ENCODE measurements at places on chromosomes 12 and 14. TPM values are rescaled to one million over a fixed set of nuclear protein-coding genes. Genes with fewer than 3 reads are reported as not detected.

The DAZAP2 gene
- 87.7 TPM for total RNA-seq

The CHST11 gene
- 4.6 TPM for total RNA-seq

The TAS2R50 gene
- total RNA-seq, result 3.3 TPM

The SERPINA5 gene
- 101 TPM for total RNA-seq

The COX8C gene
- total RNA-seq, result not detected

The CCDC38 gene
- total RNA-seq, result not detected

The PRR4 gene
- total RNA-seq, result not detected

The KRT77 gene
- total RNA-seq, result not detected

The AKAP3 gene
- total RNA-seq, result 3.4 TPM

The RNASE7 gene
- total RNA-seq, result 1.0 TPM

The VRTN gene
- total RNA-seq, result not detected

The OR11H12 gene
- not detected for total RNA-seq

The KITLG gene
- 4.9 TPM for total RNA-seq

The CCDC197 gene
- total RNA-seq, result not detected

The ETV6 gene
- total RNA-seq, result 17.9 TPM

- peaks cover 24% of the 10 kb centered on the region for H3K27me3 ChIP-seq
- no peaks in the 10 kb centered on the region for H3K36me3 ChIP-seq
- no peak overlapping the region for H3K4me3 ChIP-seq
- no peak overlapping the region for H3K27ac ChIP-seq
These were observed 70.9 kb downstream of the ASCL4 start for GRCh38 chr12:107845226-107845979.

- H3K36me3 ChIP-seq, result peaks cover 9% of the 10 kb centered on the region
- no peaks in the 10 kb centered on the region for H3K27me3 ChIP-seq
- peaks cover 21% of the 10 kb centered on the region for H3K4me1 ChIP-seq
- H3K4me3 ChIP-seq, result no peak overlapping the region
- H3K27ac ChIP-seq, result no peak overlapping the region
These were observed 19.8 kb downstream of the XRCC3 start for GRCh38 chr14:103695296-103696069.

- peaks cover 73% of the 10 kb centered on the region for H3K4me1 ChIP-seq
- H3K27me3 ChIP-seq, result no peaks in the 10 kb centered on the region
- no peak for DNase-seq
- H3K36me3 ChIP-seq, result no peaks in the 10 kb centered on the region
These were observed 3.2 kb downstream of the PLBD1 start for GRCh38 chr12:14564336-14564959.

DNA sequence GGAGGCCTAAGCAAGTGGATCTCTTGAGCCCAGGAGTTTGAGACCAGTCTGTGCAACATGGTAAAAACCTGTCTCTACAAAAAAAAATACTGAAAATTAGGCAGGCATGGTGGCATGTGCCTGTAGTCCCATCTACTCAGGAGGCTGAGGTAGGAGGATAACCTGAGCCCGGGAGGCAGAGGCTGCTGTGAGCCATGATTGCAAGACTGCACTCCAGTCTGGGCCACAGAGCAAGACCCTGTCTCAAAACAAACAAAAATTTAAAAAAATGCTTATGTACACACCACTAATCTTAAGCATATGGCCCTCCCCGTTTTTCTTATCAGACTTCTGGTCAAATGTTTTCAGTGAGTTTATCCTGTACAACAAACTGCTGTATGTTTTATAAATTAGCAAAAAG lies 1.7 kb upstream of the GNPNAT1 start:
- no peaks in the 10 kb centered on the region for H3K27me3 ChIP-seq
- H3K4me3 ChIP-seq, result no peak overlapping the region
- no peak for DNase-seq
- H3K27ac ChIP-seq, result peak overlapping the region; percentile 39
- peaks cover 28% of the 10 kb centered on the region for H3K4me1 ChIP-seq

GRCh38 chr14:100530270-100531072 lies 56.7 kb downstream of the BEGAIN start:
- H3K27ac ChIP-seq, result no peak overlapping the region
- no peaks in the 10 kb centered on the region for H3K27me3 ChIP-seq
- H3K4me3 ChIP-seq, result no peak overlapping the region

DNA sequence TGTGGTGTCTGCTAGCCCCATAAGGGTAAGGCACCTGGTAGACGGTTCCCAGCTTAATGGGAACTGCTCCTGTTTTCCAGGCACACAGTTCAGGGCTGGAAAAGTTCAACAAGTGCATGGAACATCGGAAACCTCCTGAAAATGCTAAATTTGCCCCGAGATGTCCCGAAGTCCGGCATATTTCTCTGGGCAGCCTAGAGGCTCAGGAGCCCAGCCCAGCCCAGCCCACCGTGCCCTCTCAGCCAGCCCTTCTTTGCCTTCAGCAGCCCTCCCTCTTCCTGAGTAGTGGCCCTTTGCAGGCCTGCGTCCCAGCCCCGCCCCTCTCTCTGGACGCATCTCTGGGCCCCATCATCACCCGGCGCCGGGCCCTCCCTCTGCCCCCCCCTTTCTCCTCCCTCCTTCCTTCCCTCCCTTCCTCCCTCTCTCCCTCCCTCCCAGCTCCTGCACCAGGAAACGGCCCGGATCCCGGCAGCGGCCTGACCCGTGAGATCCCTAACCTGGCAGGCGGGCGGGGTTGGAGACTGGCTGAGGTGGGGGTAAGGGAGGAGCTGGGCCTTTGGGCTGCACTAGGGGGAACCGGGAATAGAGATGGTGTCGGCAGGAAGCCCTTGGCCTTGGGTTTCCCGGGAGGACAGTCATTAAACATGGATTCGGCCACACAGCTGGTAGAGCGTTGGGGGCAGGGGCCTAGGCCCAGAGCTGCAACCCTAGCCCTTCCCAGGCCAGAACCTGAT lies at the start of gene BCL2L2:
BCL2L2 (plus strand) TSS at position 422 of the 734 bp plus-strand sequence. CDS start 935 bp downstream, outside the sequence.
- H3K27ac ChIP-seq, result peak within 1 kb of the TSS; percentile 77
- peaks cover 49% of the 10 kb centered on the region for H3K4me1 ChIP-seq
- no peaks in the 10 kb centered on the region for H3K27me3 ChIP-seq
- peak within 1 kb of the TSS; percentile 85 for H3K4me3 ChIP-seq
- peak; percentile 92 for DNase-seq
- no peaks in the 10 kb centered on the region for H3K36me3 ChIP-seq

GRCh38 chr12:56040963-56041551 lies 661 bp upstream of the RPS26 start:
- H3K4me3 ChIP-seq, result no peak overlapping the region
- peak overlapping the region; percentile 96 for H3K27ac ChIP-seq
- peaks cover 21% of the 10 kb centered on the region for H3K4me1 ChIP-seq
- peaks cover 3% of the 10 kb centered on the region for H3K36me3 ChIP-seq
- DNase-seq, result no peak

GRCh38 chr14:92850492-92850891 lies 56.4 kb downstream of the GOLGA5 start:
- H3K27ac ChIP-seq, result peak overlapping the region; percentile 49
- no peaks in the 10 kb centered on the region for H3K27me3 ChIP-seq
- DNase-seq, result no peak
- H3K4me3 ChIP-seq, result no peak overlapping the region
- no peaks in the 10 kb centered on the region for H3K36me3 ChIP-seq
- peaks cover 52% of the 10 kb centered on the region for H3K4me1 ChIP-seq

- no peaks in the 10 kb centered on the region for H3K27me3 ChIP-seq
- no peak overlapping the region for H3K27ac ChIP-seq
- H3K36me3 ChIP-seq, result no peaks in the 10 kb centered on the region
- DNase-seq, result no peak
- no peak overlapping the region for H3K4me3 ChIP-seq
These were observed 12.6 kb downstream of the NRDE2 start for GRCh38 chr14:90319173-90319572.

- H3K4me3 ChIP-seq, result no peak overlapping the region
- H3K4me1 ChIP-seq, result no peaks in the 10 kb centered on the region
- H3K36me3 ChIP-seq, result no peaks in the 10 kb centered on the region
- H3K27ac ChIP-seq, result no peak overlapping the region
These were observed 75.4 kb downstream of the CCDC92 start for GRCh38 chr12:123897221-123897620.

DNA sequence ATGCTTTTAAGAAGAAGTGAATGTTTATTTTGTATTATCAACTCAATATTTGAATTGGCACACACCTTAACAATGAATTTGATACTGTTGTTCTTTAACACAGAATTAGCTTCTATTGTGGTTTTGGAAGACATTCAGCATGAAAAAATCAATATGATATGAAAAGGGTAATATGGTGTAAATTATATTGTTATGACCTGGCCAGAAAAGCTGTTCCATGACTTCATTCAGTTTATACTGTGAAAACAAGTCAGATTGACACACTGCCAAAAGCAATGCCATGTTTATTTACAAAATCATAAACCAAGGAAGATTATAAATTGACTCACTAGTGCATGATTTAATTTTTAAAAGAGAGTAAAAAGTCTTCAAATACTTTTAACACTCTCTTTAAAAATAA lies 851.4 kb upstream of the SEL1L start:
- H3K27me3 ChIP-seq, result no peaks in the 10 kb centered on the region
- no peak overlapping the region for H3K27ac ChIP-seq
- no peak overlapping the region for H3K4me3 ChIP-seq
- peaks cover 16% of the 10 kb centered on the region for H3K4me1 ChIP-seq

GRCh38 chr12:131860472-131861260 lies 32.5 kb downstream of the MMP17 start:
- no peaks in the 10 kb centered on the region for H3K36me3 ChIP-seq
- H3K4me3 ChIP-seq, result no peak overlapping the region
- H3K4me1 ChIP-seq, result no peaks in the 10 kb centered on the region
- peak; percentile 36 for DNase-seq
- H3K27ac ChIP-seq, result no peak overlapping the region

- no peaks in the 10 kb centered on the region for H3K27me3 ChIP-seq
- no peaks in the 10 kb centered on the region for H3K36me3 ChIP-seq
These were observed 97.3 kb upstream of the BTG1 start for GRCh38 chr12:92242907-92243306.

DNA sequence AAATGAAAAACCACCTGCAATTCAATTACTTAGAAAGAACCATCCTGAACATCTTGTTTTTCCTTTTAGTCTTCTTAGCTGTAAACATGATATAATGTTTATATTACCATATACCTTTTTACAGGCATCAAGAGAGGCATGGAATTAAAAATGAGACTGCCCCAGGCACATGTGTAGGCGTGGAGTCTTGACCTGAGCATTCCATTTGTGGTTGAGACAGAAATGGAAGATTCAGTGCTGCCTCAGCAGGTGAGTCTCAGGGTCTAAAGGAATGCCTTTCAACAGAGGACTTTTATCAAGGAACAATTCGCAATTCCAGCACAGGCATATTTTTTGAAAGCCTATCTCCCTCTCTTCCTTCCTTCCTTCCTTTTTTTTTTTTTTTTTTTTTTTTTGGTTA lies 8.0 kb upstream of the NANOGNB start:
- DNase-seq, result no peak
- no peaks in the 10 kb centered on the region for H3K4me1 ChIP-seq
- no peaks in the 10 kb centered on the region for H3K36me3 ChIP-seq
- H3K27me3 ChIP-seq, result no peaks in the 10 kb centered on the region
- no peak overlapping the region for H3K4me3 ChIP-seq
- no peak overlapping the region for H3K27ac ChIP-seq

- no peaks in the 10 kb centered on the region for H3K4me1 ChIP-seq
- H3K27me3 ChIP-seq, result no peaks in the 10 kb centered on the region
- no peak overlapping the region for H3K4me3 ChIP-seq
- no peak for DNase-seq
These were observed 147.2 kb downstream of the KSR2 start for GRCh38 chr12:117821480-117822175.

DNA sequence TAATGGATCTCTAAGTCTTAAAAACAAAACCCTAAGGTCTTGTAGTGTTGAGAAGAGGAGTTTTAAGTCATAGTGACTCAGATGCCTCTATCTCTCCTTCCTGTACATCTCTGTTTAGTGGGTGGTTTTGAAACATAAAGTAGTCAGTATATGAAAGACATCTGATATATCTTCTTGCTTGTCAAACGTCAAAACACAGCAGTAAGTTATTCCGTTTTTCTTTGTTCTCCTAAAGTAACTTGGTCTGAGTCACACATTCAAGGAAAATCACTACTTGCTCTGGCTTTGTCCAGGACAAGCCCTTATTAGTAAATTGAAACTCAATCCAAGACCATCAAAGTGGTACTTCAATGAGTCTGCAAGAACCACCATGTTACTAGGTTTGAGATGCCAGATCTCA lies 1172.5 kb downstream of the BCL11B start:
- H3K4me1 ChIP-seq, result no peaks in the 10 kb centered on the region
- DNase-seq, result no peak
- H3K27ac ChIP-seq, result no peak overlapping the region
- no peaks in the 10 kb centered on the region for H3K36me3 ChIP-seq
- no peak overlapping the region for H3K4me3 ChIP-seq

- no peaks in the 10 kb centered on the region for H3K4me1 ChIP-seq
- H3K4me3 ChIP-seq, result no peak overlapping the region
- no peaks in the 10 kb centered on the region for H3K36me3 ChIP-seq
- H3K27me3 ChIP-seq, result no peaks in the 10 kb centered on the region
These were observed 158.0 kb downstream of the PPM1H start for GRCh38 chr12:62776997-62777396.

- H3K27me3 ChIP-seq, result no peaks in the 10 kb centered on the region
- no peak overlapping the region for H3K4me3 ChIP-seq
- peaks cover 15% of the 10 kb centered on the region for H3K4me1 ChIP-seq
- H3K27ac ChIP-seq, result no peak overlapping the region
- no peaks in the 10 kb centered on the region for H3K36me3 ChIP-seq
These were observed 8.7 kb downstream of the KITLG start for GRCh38 chr12:88571543-88571942.

DNA sequence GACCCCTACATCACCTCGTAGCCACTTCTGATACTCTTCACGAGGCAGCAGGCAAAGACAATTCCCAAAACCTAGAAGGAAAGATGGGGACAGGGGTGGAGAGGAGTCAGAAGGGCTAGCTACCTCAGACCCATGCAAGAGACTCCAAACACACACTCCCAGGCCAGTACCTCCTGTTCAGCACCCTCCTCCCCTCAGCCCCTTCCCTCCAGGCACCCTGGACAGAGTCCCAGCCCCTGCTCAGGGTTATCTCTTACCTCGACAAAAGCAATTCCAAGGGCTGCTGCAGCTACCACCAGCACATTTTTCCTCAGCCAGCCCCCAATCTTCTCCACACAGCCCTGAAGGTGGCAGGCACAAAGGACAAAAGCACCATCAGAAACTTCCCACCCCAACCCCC lies 3.3 kb downstream of the CD63 start:
- no peak overlapping the region for H3K27ac ChIP-seq
- H3K36me3 ChIP-seq, result peaks cover 7% of the 10 kb centered on the region
- DNase-seq, result no peak
- H3K27me3 ChIP-seq, result no peaks in the 10 kb centered on the region
